ENCODE measurements at places on chromosomes 6 and 20. TPM values are rescaled to one million over a fixed set of nuclear protein-coding genes. Genes with fewer than 3 reads are reported as not detected.

Gene COL9A1
- total RNA-seq, result 5.7 TPM

Gene TINAG
- 1.1 TPM for total RNA-seq

Gene CST7
- 2.0 TPM for total RNA-seq

Gene SLC22A16
- not detected for total RNA-seq

GRCh38 chr20:36830791-36831691 lies 44.9 kb upstream of the TLDC2 start:
- DNase-seq, result peak; percentile 57

GRCh38 chr20:52536040-52536439 lies 344.5 kb upstream of the ZFP64 start:
- DNase-seq, result no peak

GRCh38 chr6:170388113-170388512 lies 81.6 kb downstream of the FAM120B start:
- no peak for DNase-seq

- DNase-seq, result no peak
Observed at GRCh38 chr6:95856876-95857364, 158.9 kb upstream of the FUT9 start.

- DNase-seq, result no peak
Observed at GRCh38 chr20:25178563-25179438, 16.7 kb upstream of the ENTPD6 start.

DNA sequence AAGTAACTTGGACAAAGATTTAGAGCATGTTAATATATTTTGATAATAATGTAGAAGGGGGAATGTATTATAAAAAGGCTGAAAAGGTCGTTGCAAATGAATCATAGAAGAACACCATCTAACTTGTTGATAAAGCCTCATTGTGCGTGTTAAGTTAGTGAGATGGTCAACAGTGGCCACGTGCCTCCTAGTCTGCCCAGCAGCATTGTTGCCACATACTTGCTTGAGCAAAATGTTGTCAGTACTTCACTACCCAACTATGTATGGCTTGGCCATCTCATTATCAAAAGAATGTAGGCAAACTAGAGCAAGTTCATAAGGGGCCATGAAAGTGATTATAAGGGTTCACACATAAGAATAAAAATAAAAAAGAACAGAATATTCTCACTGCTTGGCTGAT lies 84.6 kb downstream of the PHACTR1 start:
- DNase-seq, result no peak

- DNase-seq, result no peak
Observed at GRCh38 chr6:51098246-51098645, 279.6 kb downstream of the TFAP2B start.

GRCh38 chr6:30876039-30876730 lies 8.1 kb upstream of the DDR1 start:
- no peak for DNase-seq

DNA sequence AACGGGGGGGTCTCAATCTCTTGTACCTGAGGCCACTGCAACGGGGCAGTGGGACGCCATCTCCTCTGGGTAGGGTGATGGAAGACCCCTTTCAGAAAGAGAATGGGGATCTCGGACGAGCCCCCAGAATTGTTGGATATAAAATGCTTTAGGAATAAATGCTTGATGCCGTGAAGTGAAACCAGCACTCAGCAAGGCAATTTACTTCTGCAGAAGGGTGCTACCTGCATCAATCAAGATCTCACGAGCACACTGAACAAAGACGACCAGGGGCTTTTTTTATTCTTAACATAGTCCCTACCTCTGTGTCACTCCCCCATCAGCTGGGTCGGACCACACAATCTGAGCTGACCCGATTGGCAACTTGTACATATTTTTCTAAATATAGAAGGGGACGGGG lies 203.6 kb upstream of the TBX18 start:
- DNase-seq, result no peak

DNA sequence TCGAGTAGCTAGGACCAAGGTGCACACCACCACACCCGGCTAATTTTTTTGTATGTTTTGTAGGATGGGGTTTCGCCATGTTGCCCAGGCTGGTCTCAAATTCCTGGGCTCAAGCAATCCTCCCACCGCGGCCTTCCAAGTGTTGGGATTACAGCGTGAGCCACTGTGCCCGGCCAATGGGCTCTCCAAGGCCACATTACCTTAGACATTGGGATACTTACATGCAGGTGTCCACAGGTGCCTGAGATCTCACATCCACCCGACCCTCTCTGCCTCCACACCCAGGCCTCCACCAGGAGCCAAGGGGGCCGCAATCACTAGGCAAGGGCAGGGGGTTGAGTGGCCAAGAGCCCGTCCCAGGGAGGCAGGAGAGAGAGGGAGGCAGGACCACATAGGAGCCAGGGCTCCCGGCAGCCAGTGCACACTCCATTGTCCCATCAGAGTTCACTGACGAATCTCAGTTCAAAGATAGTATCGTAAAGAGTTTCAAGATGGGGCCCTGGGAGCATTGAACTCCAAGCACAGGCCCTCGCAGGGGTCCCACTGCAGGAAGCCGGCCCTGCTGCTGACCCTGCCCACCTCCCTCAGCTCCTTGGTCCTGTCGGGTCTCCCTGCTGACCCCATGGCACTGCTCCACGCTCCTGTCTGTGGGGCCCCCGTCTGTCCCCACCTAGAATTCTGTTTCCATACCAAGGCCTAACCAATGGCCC lies 55.3 kb downstream of the SSR1 start:
- DNase-seq, result no peak

- DNase-seq, result no peak
Observed at GRCh38 chr6:54194067-54194466, 82.8 kb downstream of the MLIP start.

GRCh38 chr6:14380086-14380820 lies 262.7 kb downstream of the CD83 start:
- no peak for DNase-seq

DNA sequence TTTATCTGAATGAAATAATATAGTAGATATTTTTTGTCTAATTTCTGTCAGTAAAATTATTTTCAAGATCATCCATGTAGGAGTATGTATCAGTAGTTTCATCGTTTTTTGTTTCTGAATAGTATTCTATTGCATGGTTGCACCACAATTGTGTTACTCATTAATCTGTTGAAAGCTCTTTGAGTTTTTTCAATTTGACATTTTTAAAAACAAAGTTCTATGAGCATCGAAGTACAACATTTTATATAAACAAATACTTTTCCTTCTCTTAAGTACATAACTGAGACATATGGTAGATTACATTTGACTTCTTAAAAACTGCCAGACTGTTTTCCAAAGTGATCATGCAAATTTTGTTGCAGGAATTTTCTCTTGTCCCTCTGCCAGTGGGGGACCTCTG lies 1113.1 kb upstream of the CITED2 start:
- DNase-seq, result no peak

- DNase-seq, result no peak
Observed at GRCh38 chr6:161301338-161301737, 27.5 kb upstream of the AGPAT4 start.

- DNase-seq, result no peak
Observed at GRCh38 chr6:159594750-159595117, 98.3 kb downstream of the SOD2 start.

Data from dorsolateral prefrontal cortex (tissue), 122 donors.